ENCODE measurements at places on chromosomes 7 and 10.

DNA sequence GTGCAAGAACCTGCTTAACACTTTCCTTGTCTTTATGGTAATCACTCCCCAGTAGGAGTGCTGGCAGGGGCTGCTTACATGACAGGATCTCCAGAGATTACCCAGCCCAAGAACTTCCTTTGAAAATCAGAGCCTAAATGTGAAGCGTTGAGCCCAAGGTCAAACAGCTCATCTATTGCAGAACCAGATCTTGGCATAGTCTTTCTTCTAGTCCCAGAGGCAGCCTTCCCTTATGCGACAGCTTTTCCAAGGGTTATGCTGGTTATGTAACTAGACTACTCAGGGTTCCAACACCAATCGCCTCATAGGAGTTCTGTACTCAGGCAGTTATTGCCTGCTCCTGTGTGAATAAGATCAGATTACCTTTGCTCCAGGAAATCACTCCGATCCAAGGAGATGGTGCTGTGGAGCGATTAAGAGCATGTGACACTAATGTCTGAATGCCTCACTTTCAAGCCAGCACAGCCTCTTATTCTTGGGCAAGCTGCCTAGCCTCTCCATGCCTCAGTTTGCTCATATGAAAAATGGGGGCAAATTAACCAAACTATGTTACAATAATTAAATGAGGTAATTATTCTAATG lies 8.4 kb upstream of the LGI1 start:
- DNase-seq, result no peak

GRCh38 chr7:29639886-29640595 lies 76.4 kb downstream of the PRR15 start:
- no peak for DNase-seq

DNA sequence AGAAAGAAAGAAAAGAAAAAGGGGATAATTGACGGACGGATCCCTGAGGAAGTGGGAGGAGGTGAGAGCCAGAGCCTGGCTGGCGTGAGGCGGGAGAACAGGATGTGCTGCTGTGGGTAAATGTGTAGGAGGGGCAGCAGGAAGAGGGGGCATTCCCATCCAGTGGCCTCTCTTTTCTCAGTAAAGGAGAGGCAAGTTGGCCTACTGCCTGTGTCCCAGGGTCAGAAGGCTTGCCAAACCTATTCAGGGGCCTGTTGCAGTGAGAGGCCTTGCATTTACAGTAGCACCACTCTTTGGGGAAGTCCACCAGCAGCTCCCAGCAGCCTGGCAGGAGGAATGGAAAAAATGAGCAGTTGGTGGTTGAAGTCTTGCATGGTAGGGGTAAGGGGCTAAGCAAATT lies 26.6 kb upstream of the ASCC1 start:
- no peak for DNase-seq

- no peak for DNase-seq
Observed at GRCh38 chr7:134527979-134528371, 608 bp downstream of the AKR1B10 start.

GRCh38 chr7:112855227-112855626 lies 65.0 kb upstream of the TMEM168 start:
- no peak for DNase-seq

Data from Peyer's patch (tissue), 4 donors.